ENCODE measurements at places on chromosomes 5 and 9. TPM values are rescaled to one million over a fixed set of nuclear protein-coding genes. Genes with fewer than 3 reads are reported as not detected.

GRCh38 chr5:109589986-109590385, 99.7 kb upstream of the MAN2A1 start:
- H3K27me3 ChIP-seq: peaks cover 7% of the 10 kb centered on the region
- no peak overlapping the region for H3K27ac ChIP-seq
- H3K4me1 ChIP-seq: peaks cover 8% of the 10 kb centered on the region

GRCh38 chr5:168312606-168313295, 21.3 kb downstream of the WWC1 start:
- no peak overlapping the region for H3K4me3 ChIP-seq
- peaks cover 3% of the 10 kb centered on the region for H3K4me1 ChIP-seq
- peaks cover 8% of the 10 kb centered on the region for H3K27me3 ChIP-seq
- H3K27ac ChIP-seq: no peak overlapping the region

ZNF484 gene
- total RNA-seq: 13.5 TPM

DNA sequence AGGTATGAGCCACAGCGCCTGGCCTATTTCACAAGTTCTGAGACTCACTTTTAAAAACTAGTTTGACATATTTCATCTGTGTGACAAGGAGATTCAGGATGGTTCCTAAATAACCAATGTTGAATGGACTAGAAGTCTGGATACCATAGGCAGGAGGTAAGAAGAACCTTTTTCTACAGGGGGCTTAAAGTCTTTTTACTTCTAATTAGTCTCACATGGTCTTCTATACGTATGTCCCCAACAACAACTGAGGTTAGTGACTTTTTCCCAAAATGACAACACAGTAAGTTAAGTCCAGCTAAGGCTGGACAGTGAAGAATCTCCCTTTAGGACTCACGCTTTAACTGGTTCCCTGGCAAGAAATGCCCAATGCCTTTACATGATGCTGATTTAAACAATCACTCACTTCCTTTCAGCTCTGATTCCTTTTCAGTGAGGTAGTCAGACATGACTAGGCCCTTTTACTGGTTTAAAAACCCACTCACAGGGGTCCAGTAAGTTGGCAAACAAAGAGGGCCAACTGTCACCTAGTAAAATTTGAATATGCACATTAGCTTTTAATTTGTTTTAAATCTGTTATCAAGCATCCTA, 12.1 kb upstream of the HAUS6 start:
- H3K36me3 ChIP-seq: peaks cover 4% of the 10 kb centered on the region
- H3K4me3 ChIP-seq: no peak overlapping the region
- H3K4me1 ChIP-seq: peaks cover 2% of the 10 kb centered on the region
- no peaks in the 10 kb centered on the region for H3K27me3 ChIP-seq

DNA sequence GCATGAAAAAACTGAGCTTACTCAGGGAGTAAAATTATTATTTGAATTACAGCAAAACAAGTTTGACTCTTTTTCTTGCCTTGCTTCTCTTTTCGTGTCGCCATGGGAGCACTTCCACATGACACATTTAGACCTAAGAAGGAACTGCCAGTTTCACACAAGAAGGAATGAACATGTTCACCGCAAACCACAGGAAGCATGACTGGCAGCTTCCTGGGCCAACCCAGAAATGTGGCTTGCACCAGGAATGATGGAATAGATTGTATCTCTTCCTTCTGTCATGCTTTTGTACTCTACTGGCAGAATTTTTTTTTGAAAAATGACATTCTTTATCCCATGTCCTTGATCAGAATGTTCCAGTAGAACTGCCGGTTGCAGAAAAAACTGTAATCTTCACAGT, 32.9 kb upstream of the MAN2A1 start:
- H3K36me3 ChIP-seq: no peaks in the 10 kb centered on the region
- peak; percentile 5 for DNase-seq
- H3K27ac ChIP-seq: peak overlapping the region; percentile 54

ADRB2 gene
- 5.7 TPM for total RNA-seq

CATSPER3 gene
- total RNA-seq: 0.50 TPM

TNFSF15 gene
- not detected for total RNA-seq

GRCh38 chr5:149423049-149423793, 44.1 kb upstream of the IL17B start:
- peaks cover 16% of the 10 kb centered on the region for H3K27me3 ChIP-seq
- no peaks in the 10 kb centered on the region for H3K36me3 ChIP-seq
- H3K4me3 ChIP-seq: no peak overlapping the region
- H3K27ac ChIP-seq: no peak overlapping the region

- no peaks in the 10 kb centered on the region for H3K36me3 ChIP-seq
- no peak overlapping the region for H3K4me3 ChIP-seq
- peaks cover 4% of the 10 kb centered on the region for H3K4me1 ChIP-seq
- no peak overlapping the region for H3K27ac ChIP-seq
Measured at GRCh38 chr5:107975568-107975967, 304.8 kb upstream of the EFNA5 start.

XRCC4 gene
- 3.4 TPM for total RNA-seq

PFN3 gene
- total RNA-seq: not detected

DNA sequence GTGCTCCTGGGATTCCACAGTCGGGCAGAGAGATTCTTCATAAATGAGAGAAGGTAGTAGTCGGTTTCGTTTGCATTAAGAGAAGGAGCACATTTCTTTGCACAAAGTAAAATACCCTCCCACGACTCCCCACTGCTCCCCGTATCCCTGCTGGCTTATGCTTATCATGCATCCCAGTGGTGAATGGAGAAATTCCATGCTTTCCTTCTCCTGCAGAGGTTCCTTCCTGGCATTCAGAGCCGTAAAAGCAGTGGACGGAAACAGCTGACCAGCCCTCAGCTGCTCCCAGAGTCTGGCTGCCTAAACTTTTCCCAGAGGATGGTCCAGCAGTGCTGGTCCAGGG, 93.1 kb downstream of the C9orf152 start:
- H3K36me3 ChIP-seq: peaks cover 2% of the 10 kb centered on the region
- H3K4me1 ChIP-seq: no peaks in the 10 kb centered on the region
- no peaks in the 10 kb centered on the region for H3K27me3 ChIP-seq
- no peak overlapping the region for H3K27ac ChIP-seq
- DNase-seq: no peak

DNA sequence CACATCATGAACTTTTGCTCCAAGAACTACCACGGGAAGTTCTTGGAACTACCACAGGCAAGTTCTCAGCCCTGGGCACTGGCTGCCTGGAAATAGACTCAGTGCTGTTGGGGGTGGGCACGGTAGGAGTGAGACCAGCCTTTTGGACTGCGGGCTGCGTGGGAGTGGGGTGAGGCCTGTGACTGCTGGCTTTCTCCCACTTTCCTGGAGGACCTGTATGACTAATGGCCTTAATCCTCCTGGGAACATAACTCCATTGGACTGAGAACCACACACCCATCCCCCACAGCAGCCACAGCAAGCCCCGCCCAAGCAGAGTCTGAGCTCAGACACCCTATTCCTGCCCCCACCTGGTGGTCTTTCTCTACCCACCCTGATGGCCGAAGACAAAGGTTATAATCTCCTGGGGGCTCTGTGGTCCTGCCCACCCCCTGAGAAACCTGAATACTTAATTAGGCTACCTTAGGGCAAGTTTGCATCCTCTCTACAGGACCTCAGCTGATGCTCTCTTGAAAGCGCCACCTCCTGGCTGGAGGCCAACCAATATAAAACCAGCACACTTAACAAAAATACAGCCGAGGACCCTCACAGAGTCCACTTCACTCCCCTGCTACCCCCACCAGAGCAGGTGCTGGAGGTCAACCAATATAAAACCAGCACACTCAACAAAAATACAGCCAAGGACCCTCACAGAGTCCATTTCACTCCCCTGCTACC, 112.6 kb downstream of the CACNA1B start:
- DNase-seq: no peak
- no peak overlapping the region for H3K4me3 ChIP-seq
- H3K4me1 ChIP-seq: peaks cover 17% of the 10 kb centered on the region
- H3K27me3 ChIP-seq: peaks cover 98% of the 10 kb centered on the region
- H3K36me3 ChIP-seq: peaks cover 9% of the 10 kb centered on the region
- H3K27ac ChIP-seq: no peak overlapping the region

- H3K4me3 ChIP-seq: peak overlapping the region; percentile 85
- no peak for DNase-seq
- H3K36me3 ChIP-seq: peaks cover 18% of the 10 kb centered on the region
- peak overlapping the region; percentile 98 for H3K27ac ChIP-seq
- no peaks in the 10 kb centered on the region for H3K27me3 ChIP-seq
- peaks cover 72% of the 10 kb centered on the region for H3K4me1 ChIP-seq
Measured at GRCh38 chr5:157548513-157549282, 26.9 kb downstream of the ADAM19 start.

SPATA31D4 gene
- total RNA-seq: not detected

RGS7BP gene
- total RNA-seq: not detected

DNA sequence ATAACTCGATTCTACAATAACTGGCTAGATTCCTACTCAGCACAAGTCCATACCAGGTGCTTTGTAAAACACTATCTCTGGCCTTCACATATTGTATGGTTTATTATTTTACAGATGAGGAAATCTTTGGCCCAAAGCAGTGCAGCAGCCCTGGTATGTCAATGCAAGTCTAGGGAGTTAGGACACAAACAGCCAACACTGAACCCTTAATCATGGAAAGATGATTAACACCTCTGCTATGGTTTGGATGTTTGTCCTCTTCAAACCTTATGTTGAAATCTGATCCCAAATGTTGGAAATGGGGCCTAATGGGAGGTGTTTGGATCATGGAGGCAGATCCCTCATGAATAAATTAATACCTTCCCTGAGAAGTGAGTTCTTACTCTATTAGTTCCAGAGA, 76.6 kb downstream of the MAPKAP1 start:
- DNase-seq: no peak
- H3K27ac ChIP-seq: no peak overlapping the region
- H3K36me3 ChIP-seq: peaks cover 8% of the 10 kb centered on the region
- H3K4me1 ChIP-seq: peaks cover 47% of the 10 kb centered on the region

- peaks cover 37% of the 10 kb centered on the region for H3K27me3 ChIP-seq
- H3K4me3 ChIP-seq: no peak overlapping the region
- no peaks in the 10 kb centered on the region for H3K4me1 ChIP-seq
- no peak overlapping the region for H3K27ac ChIP-seq
- no peak for DNase-seq
Measured at GRCh38 chr5:137575847-137576246, 76.7 kb upstream of the SPOCK1 start.

CPLANE1 gene
- 8.4 TPM for total RNA-seq

GRCh38 chr5:15612915-15613635, 113.1 kb downstream of the FBXL7 start:
- no peak overlapping the region for H3K27ac ChIP-seq
- no peak overlapping the region for H3K4me3 ChIP-seq
- no peaks in the 10 kb centered on the region for H3K27me3 ChIP-seq
- DNase-seq: no peak
- H3K36me3 ChIP-seq: no peaks in the 10 kb centered on the region

DNA sequence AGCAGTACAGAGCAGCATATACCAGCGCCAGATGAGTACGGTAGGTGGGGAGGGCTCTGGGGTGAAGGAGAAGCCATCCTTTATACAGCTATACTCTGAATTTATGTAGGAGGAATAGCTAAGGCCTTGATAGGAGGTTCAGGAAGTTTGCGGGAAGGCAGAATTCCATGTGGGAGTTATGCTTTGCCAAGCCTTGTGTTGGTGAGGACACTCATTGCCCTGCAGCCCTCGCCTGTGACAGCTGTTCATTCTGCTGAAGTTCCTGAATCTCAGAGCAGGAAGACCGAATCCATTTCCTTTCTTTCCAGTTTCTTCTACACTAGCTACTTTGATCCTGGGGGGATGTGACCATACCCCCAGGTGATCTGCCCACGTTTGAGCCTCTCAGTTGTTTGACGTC, 7.7 kb downstream of the MFAP3 start:
- peak overlapping the region; percentile 88 for H3K27ac ChIP-seq
- DNase-seq: no peak
- peaks cover 5% of the 10 kb centered on the region for H3K36me3 ChIP-seq
- peaks cover 37% of the 10 kb centered on the region for H3K4me1 ChIP-seq
- no peaks in the 10 kb centered on the region for H3K27me3 ChIP-seq

DNA sequence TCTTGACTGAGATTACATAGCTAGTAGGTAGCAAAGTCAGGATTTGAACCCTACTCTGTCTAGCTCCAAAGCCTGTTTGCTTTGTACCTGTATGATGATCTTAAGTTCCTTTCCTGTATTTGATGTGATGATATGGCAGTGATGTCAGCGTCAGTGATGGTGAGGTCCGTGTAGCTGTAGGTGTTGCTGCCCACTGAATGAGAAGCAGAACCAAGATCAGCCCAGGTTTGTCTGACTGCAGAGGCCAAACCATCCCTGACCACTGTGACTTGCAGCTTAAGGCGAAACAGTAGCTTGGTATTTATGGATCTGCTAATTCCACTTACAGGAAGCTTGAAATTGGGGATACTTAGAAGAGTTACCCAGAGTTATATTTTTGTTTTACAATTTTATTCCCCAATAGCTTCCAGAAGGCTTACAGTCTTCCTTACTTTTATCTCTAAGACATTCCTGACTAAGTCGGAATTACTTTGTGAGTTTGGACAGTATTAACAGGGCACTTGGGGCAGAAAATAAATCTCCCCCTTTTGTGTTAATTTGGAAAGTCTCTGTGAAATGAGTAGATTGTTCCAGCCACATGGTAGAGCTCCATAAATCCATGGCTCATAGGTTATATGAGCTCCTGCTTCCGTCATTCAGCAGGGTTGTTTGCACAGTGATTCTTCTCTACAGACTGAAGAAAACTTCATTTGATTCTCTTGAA, 273.4 kb downstream of the NR3C1 start:
- H3K27ac ChIP-seq: no peak overlapping the region
- DNase-seq: no peak
- H3K27me3 ChIP-seq: no peaks in the 10 kb centered on the region
- no peak overlapping the region for H3K4me3 ChIP-seq
- peaks cover 2% of the 10 kb centered on the region for H3K4me1 ChIP-seq
- H3K36me3 ChIP-seq: peaks cover 6% of the 10 kb centered on the region

NUDT12 gene
- total RNA-seq: 0.57 TPM
